Occipital lobe (tissue), 3 donors: ENCODE measurements at places on chromosomes 4 and X. TPM values are rescaled to one million over a fixed set of nuclear protein-coding genes. Genes with fewer than 3 reads are reported as not detected.
A peak's percentile ranks its signal among the peaks of the same experiment; 100 is the strongest.

GRCh38 chr4:145066063-145066501 lies 31.9 kb downstream of the ANAPC10 start:
- DNase-seq = no peak

- no peak for DNase-seq
Observed at GRCh38 chr4:164081801-164082200, 587.3 kb downstream of the TMA16 start.

DNA sequence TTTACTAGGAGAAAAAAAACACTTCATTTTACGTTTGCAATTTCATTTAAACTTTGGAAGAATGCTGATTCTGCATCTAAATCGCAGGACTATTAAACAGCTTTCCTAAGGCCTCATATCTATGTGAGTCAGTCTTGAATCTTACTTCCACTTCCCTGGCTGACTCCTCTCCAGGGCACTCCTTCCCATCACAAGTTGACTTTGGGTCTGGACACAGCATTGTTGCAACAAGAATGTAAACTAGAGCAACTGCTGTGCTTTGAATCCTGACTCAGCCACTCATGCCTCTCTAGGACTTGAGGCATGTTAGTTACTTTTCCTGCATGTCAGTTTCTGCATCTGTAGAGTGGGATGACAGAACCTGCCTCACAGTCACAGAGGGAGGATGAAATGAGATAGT lies 413.8 kb downstream of the FAT4 start:
- no peak for DNase-seq

GRCh38 chrX:134711135-134711921 lies 53.1 kb upstream of the PLAC1 start:
- DNase-seq = no peak

GRCh38 chr4:99657798-99658197 lies at the start of gene C4orf54:
Gene C4orf54, minus strand, starts transcription at chr4:99657828. Its CDS starts 3,180 bp downstream, at chr4:99654648.
- DNase-seq = no peak

GRCh38 chr4:20253283-20253734 lies 1.6 kb downstream of the SLIT2 start:
- DNase-seq = no peak

GRCh38 chr4:179398414-179398813 lies 1956.2 kb upstream of the AGA start:
- DNase-seq = no peak

GRCh38 chr4:41611881-41612871 lies 74.2 kb downstream of the LIMCH1 start:
- DNase-seq = peak; percentile 77

- DNase-seq = no peak
Observed at GRCh38 chr4:186029571-186030398, 39.2 kb upstream of the TLR3 start.

GRCh38 chr4:37970702-37971101 lies 10.5 kb downstream of the PTTG2 start:
- DNase-seq = no peak

GRCh38 chr4:151940926-151941617 lies 180.3 kb upstream of the GATB start:
- DNase-seq = no peak

- no peak for DNase-seq
Observed at GRCh38 chr4:3397128-3397527, 44.6 kb upstream of the HGFAC start.

DNA sequence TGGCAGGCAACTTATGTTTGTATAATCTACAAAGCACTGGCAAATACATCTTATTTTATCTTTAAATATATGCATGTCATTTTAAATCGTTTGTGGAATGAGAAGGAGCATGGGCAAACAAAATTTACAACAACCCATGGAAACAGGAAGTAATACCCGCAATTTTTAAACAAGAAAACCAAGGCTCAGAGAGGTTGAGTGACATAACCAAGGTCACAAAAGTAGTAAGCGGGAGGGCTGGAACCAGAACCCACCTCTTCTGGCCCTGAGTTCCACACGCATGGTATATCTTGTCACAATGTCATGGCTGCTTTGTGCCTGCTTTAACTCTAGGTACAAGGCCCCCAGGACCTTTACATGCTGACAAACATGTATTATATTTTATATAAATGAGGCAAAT lies 52.9 kb downstream of the SLC7A11 start:
- no peak for DNase-seq

- no peak for DNase-seq
Observed at GRCh38 chrX:154818916-154819770, 13.9 kb upstream of the MPP1 start.

DNA sequence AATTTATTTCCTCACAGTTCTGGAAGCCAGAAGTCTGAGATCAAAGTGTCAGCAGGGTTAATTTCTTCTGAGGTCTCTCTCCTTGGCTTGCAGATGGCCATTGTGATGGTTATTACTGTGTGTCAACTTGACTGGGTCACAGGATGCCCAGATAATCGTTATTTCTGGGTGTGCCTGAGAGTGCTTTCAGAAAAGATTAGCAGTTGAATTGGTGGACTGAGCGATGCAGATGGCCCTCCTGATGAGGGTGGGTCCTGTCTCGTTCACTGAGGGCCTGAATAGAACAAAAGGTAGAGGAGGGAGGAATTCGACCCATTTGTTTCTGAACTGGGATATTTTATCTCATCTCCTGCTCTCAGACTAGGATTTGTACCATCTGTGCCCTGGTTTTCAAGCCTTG lies 15.7 kb downstream of the SMIM43 start:
- DNase-seq = no peak

DNA sequence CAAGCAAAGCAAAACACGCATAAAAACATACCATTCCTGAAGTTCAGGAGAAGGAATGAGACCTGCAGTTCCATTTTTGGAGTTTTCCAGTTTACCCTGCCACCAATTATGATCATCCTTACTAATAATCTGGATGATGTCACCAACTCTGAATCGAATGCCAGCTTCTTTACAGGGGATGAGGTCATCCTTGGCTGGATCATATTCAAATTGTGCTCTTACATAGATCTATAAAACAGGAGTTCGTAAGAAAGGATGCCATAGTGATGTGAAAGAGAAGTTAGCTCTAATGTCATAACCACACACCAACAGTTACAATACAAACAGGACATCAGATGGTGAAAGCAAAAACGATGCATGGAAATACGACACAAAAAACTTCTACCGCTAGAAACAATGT lies 106.5 kb downstream of the NYX start:
- DNase-seq = no peak

- no peak for DNase-seq
Observed at GRCh38 chrX:29478336-29479069, 736.9 kb upstream of the MAGEB2 start.

DNA sequence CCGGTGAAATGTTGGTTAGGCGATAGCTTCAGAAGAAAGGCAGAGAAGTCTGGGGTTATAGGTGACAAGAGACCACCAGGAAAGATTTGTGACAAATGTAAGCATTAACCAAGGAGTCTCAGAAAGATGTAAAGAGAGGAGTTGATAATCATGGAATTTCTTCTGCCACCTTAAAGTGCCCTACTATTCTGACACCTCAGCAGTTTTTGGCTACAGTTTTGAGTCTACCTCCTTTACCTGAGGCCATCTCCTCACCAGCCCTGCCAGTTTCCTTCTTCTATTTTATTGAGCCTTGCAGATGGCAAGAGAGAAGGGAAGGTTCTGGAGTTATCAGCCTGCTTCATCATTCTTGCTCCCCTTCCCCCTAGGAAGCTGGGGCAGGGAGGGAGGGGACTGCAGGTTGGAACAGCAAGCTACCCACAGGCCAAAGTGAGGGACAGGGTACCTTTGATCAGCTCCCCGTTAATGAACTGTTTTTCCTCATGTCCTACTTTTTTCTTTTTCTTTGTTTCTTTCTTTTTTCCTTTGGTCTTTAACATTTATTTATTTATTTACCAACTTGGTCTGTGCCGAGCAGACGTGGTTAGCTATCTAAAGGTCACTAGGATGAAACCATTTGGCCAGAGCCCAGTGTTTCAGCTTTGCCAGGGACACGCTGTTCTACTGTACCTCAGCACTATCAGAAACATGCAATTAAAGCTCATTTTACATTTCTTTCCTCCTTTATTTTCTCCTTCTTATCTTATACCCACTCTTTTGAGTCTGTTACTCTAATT lies 438.7 kb upstream of the AR start:
- no peak for DNase-seq

GRCh38 chrX:108437349-108438109 lies 693 bp downstream of the COL4A6 start:
- DNase-seq = no peak

- DNase-seq = no peak
Observed at GRCh38 chr4:119286377-119287002, 35.4 kb downstream of the FABP2 start.

DNA sequence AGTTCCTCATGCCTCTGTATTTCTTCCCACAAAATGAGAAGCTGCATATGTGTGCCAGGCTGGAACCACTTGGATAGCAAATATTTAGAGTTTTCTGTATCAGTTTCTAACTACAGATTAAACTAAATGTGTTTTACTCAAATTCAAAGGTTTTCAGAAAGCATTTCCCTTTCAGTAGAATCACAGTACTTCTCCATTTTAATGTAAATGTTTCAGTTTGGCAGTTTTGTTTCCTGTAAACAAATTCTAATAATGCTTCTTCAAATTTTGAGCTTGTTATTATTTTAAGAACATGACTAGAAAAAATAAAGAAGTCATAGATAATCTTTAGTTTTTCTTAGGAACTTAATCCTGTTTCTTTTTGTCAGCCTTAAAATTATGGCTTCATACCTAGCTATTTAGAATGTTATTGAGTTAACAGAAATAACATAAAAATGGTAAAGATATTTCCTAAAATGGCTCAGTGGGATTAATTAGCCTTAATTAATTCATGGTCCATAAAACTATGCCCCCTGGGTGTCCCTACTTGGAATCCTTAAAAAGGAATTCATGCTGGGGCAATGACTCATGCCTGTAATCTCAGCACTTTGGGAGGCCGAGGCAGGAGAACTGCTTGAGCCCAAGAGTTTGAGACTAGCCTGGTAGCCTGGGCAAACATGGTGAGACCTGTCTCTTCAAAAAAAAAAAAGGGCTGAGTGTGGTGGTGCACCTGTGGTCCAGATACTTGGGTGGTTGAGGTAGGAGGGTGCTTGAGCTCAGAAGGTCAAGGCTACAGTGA lies 83.8 kb upstream of the GPR34 start:
- DNase-seq = no peak

DNA sequence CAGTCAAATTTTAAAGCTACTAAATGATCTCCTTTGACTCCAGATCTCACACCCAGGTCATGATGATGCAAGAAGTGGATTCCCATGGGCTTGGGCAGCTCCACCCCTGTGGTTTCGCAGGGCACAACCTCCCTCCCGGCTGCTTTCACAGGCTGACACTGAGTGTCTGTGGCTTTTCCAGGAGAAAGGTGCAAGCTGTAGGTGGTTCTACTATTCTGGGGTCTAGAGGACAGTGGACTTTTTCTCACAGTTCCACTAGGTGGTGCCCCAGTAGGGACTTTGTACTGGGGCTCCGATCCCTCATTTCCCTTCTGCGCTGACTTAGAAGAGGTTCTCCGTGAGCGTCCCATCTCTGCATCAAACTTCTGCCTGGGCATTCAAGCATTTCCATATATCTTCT lies 845.2 kb downstream of the PCDH18 start:
- no peak for DNase-seq

GRCh38 chrX:66030505-66031317 lies 9.2 kb downstream of the VSIG4 start:
- no peak for DNase-seq

GRCh38 chrX:123206176-123206575 lies 22.1 kb downstream of the GRIA3 start:
- no peak for DNase-seq

DNA sequence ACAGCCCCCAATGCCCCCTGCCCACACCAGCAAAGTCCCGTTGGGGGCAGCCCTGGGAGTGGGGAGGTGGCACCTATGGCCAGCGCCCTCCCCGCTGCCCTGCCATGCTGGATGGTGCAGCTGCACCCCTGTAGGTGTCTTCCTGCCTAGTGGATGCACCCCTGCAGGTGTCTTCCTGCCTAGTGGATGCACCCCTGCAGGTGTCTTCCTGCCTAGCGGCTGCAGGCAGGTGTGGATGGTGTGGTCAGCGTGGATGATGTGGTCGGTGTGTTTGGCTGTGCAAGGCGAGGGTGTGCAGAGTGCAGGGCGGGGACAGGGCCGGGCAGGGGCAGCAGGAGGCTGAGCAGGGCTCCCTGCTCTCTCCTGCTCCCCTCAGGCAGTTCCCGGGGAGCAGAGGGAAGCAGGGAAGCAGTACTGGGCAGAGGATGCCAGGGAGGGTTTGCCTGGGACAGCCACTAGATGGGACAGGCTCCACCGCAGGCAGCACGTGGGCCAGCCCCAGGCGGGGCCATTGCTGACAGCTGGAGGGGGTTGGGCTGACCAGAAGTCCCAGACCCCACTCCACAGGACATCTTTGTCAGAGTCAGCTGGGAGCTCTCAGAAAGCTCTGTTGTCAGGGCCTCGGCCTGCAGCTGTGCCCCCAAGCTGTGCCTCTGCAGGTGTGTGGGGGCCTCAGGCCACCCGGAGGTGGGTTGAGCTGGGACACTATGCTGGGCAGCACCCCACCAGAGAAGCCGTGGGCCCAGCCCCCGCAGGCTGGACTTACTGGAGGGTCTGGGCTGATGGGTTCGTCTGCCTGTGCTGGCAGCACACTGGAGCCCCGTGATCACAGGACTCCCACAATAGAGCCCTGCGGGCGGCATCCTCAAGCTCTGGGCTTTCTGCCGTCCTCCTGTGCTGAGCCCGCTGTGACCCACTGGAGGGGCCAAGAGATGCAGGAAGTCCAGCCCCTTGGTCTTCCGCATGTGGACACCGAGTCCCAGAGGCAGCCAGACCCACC lies 23.7 kb downstream of the DOK7 start:
- DNase-seq = no peak

GRCh38 chrX:50799531-50799961 lies 14.4 kb downstream of the SHROOM4 start:
- no peak for DNase-seq

DNA sequence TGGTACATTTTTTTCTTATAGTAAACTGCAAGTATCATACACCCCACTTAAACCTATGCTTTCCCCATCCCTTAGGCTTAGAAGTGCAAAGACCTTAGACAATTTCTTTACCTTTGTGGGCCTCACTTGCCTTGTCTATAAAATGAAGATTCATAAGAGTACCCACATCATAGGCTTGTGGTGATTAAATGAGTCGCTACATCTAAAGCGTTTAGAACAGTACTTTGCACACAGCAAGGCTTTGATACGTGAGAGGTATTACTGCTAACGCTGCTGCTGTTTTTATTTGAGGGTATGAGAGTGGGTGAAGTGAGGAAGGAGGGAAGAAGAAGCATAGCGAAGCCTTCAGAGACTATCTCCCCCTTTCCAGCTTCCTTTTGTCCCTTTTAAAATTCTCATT lies 87.8 kb upstream of the RPS6KA3 start:
- no peak for DNase-seq

SFRP2 gene
- total RNA-seq = 1.1 TPM

ASB9 gene
- total RNA-seq = 0.94 TPM

VCX3A gene
- not detected for total RNA-seq

GIMD1 gene
- not detected for total RNA-seq

C4orf51 gene
- total RNA-seq = not detected

GPR143 gene
- 1.2 TPM for total RNA-seq

ENPP6 gene
- total RNA-seq = 0.94 TPM

DOK7 gene
- total RNA-seq = not detected

CENPVL1 gene
- 1.7 TPM for total RNA-seq

SASH3 gene
- 0.62 TPM for total RNA-seq

PAGE1 gene
- not detected for total RNA-seq

KLKB1 gene
- total RNA-seq = 0.62 TPM

EMCN gene
- total RNA-seq = 4.2 TPM

MAGEA1 gene
- total RNA-seq = not detected

NPY1R gene
- 163 TPM for total RNA-seq

RNF175 gene
- 26.7 TPM for total RNA-seq

USP17L22 gene
- total RNA-seq = not detected

SLC2A9 gene
- total RNA-seq = 3.1 TPM

PHOX2B gene
- total RNA-seq = not detected

STK32B gene
- total RNA-seq = 25.9 TPM

PCDH19 gene
- total RNA-seq = 25.7 TPM

CCSER1 gene
- 246 TPM for total RNA-seq
